Stimulated activated CD4-positive, alpha-beta T cell treated with anti-CD3 and anti-CD28 coated beads, Interleukin-1b, Interleukin-23, amount 100 ng/mL, for 1 hour (primary cell): ENCODE measurements at places on chromosomes 4 and X.
A peak's percentile ranks its signal among the peaks of the same experiment; 100 is the strongest.

GRCh38 chr4:84750260-84750959 is 167.5 kb downstream of the CDS1 start:
- no peak for DNase-seq

- DNase-seq = peak; percentile 31
Measured at GRCh38 chr4:7828011-7828720, 111.5 kb downstream of the AFAP1 start.

DNA sequence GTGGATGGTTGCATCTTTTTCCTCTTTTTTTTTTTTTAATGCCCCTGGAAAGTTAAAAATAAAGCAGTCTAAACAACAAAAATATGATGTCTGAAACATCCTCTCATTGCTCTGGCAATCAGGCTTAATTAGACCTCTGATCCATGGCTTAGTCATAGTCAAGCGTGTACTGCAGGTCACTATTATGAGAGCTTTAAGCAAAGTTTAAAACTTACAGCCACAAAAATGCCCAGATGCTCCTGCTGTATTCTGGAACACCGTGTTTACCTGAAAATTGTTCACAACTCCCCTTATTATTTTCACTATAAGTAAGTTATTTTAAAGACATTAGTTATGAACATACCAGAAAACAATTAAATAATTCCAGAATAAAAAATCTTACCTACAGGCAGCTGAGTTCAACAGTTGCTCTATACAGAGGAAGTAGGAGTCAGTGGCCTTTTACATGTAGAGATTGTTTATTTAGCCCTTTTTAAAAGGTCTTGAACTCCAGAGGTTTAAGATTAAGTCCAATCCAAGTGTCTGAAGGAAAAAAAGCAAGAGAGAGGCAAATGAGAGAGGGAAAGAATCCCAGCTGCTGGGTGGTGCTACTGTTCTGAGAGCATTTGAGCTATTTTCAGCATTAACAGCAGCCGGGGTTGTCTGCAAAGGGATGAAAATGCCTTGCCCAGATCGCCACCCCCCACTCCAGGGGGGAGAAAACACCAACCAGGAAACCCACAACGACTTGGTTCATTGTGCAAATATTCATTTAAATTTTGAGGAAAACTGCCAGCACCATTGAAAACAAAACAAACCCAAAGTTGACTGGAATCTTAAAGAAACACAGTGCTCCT is 36.9 kb downstream of the SORBS2 start:
- no peak for DNase-seq

GRCh38 chr4:83054928-83055327 is 19.9 kb downstream of the COPS4 start:
- DNase-seq = no peak

GRCh38 chrX:111402344-111402743 is 9.6 kb downstream of the DCX start:
- DNase-seq = no peak

GRCh38 chrX:118717678-118718391 is 9.6 kb upstream of the IL13RA1 start:
- DNase-seq = no peak

- no peak for DNase-seq
Measured at GRCh38 chr4:158826057-158826456, 57.2 kb downstream of the FNIP2 start.
